Foreskin fibroblast (primary cell): ENCODE measurements at places on chromosomes 16 and 17.

DNA sequence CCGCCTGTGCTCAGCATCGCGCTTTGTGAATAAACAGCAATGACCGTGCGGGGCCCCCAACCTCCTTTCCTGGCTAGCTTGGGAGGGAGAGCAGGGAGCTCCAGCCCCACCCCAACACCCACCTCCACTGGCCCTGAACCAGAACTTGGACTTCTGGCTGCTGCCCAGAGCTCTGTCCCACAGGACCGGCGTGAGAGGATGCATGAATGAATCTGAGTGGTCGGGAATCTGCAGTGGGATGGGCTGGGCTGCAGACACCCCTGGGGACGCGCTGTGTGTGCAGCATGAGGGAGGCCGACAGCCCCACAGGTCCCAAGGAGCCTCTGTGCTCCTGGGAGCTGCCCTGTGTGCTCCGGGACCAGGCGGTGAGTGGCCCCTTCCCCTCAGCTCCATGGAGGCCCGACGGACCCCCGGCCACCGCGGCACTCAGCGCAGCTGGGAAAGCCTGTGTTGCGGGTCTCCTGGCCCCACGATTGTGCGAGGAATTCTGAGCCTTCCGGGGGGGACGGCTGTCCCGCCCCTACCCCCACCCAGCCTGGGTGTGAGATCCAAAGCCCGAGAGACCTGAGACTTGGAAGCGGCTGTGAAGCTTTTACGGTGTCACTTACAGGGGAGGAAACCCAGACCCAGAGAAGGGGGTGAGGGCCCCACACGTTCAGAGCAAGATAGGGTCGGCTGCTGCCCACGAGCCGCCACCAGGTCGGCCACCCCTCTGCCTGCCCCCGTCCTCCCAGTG lies 5.4 kb downstream of the PIEZO1 start:
- DNase-seq, result no peak

GRCh38 chr16:85235991-85236817 lies 123.9 kb upstream of the CIBAR2 start:
- DNase-seq, result no peak

- DNase-seq, result no peak
These were observed 13.0 kb downstream of the PAM16 start for GRCh38 chr16:4338125-4338582.

DNA sequence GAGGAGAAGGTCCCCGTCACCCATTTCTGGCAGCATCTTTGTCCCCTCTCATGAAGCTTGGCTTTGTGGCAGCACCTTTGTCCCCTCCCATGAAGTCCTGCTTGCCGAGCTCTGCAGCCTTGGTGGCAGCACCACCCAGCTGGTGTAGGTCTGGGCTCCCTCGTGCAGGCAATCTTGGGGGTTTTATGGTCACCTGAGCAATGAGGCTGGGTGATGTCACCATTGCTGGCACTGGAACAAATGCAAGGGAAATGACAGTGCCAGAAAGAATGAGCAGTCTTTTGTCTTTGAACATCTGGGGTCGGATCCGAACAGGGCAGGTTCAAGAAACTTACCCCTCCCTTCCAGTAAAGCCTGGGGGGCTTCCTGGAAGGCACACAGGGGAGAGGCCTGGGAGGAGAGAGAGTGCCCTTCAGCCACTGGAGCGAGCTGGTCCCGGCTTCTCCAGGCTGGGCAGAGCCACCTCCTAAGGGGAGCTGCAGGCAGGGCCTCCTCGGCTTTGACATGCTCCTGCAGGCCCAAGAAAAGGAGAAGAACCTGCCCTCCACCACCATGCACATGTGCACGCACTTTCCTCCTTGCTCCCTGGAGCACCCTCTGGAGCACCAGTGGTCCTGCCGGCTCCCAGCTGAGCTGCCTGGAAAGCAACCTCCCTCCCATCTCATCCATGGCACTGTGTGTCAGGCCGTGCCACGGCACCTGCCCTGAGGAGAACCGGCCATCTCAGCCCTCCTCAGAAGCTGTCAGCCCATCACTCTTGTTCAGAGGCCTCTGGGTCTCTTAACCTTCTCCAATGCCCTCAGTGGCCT lies 16.0 kb downstream of the BTBD17 start:
- DNase-seq, result no peak

- no peak for DNase-seq
These were observed 154.6 kb downstream of the CMIP start for GRCh38 chr16:81599034-81599744.

- no peak for DNase-seq
These were observed 371.8 kb upstream of the SALL1 start for GRCh38 chr16:51522902-51523301.

DNA sequence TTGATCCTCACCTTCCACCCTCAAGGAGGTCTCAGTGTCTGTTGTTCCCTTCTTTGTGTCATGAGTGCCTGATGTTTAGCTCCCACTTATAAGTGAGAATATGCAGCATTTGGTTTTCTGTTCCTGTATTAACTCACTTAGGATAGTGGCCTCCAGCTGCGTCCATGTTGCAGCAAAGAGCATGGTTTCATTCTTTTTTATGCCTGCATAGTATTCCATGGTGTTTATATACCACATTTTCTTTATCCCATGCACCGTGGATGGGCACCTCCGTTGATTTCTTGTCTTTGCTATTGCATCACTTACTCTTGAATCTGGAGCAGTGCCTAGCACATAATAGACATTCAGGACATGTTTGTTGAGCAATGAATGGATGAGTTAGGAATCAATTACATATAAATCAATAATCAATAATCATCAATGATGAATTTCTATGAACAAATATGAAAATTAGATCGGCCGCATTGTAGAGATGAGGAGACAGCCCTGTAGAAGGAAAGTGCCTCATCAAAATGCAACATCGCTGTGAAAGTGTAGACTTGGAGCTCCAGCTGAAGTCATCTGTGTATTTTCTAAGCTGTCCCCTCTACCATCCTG lies 129.5 kb downstream of the PRKCB start:
- DNase-seq, result no peak

GRCh38 chr17:10210151-10210574 lies 11.8 kb upstream of the GAS7 start:
- peak; percentile 5 for DNase-seq

DNA sequence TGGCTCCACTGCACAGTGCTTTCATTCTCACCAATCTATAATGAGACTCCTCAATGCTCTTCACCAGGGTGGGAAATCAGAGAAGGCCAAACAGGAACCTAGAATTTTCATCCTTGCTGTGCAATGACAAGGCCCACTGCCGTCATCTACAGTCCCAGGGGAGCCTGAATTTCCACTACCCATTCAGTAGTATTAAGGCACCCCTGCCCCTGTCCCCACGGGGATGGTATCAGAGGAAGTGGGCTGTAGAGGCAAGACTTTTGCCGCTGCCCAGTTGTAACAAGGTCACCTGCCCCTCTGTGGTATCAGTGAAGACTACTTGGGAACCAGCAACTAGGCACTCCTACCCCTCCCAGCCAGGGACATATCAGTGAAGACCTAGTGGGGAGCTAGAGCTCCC lies 104.5 kb downstream of the C16orf78 start:
- no peak for DNase-seq

DNA sequence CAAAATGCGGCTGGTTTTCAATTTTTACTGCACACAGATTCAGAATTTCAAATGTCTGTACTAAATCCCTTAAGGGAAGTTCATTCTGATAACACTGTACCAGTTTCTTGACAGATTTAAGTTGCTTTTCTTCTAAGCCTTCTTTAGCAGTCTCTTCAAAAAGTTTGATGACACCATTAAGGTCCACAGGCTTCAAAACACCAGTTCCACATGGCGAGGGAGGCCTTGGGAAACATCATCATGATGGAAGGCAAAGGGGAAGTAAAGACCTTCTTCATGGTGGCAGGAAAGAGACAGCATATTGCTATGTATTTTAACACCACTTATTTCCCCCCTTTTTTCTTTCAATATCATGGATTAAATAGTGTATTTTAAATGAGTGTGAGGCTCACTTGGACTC lies 24.5 kb downstream of the NLRC5 start:
- no peak for DNase-seq

DNA sequence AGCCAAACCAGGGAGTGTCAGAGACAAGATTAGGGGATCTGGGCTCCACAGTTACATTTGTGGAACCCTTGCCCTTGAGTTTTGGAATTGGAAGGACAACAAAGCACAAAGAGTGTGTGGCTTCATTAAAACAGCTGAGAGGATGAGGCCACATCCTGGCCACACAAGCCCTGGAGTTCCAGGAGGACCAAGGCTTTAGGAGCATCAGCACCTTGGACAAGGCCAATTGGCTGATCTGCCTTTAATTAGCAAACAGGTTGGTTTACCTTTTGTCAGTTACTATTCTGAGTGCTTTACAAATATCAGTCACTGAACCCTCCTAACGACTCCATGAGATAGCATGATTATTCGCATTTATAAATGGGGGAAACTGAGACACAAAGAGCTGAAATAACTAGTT lies 54.7 kb downstream of the SLC6A2 start:
- no peak for DNase-seq

DNA sequence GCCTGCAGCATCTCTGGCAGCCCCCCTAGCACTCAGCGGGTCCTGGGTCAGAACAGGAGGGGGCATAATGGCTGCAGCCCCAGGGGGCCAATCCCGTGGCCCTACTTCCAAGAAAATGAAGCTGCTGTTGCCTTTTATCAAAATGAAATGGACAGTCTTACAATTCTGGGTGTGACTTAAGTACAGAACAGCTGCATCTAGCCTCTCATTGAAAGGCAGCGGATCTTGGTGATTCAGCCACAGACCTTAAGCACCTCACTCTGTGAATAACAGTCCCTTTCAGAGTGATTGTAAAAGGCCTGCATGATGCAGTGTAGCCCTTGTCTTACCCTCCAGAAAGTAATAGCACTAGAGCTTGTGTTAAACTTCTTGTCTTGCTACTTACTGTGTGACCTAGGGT lies 11.5 kb upstream of the UMOD start:
- no peak for DNase-seq

DNA sequence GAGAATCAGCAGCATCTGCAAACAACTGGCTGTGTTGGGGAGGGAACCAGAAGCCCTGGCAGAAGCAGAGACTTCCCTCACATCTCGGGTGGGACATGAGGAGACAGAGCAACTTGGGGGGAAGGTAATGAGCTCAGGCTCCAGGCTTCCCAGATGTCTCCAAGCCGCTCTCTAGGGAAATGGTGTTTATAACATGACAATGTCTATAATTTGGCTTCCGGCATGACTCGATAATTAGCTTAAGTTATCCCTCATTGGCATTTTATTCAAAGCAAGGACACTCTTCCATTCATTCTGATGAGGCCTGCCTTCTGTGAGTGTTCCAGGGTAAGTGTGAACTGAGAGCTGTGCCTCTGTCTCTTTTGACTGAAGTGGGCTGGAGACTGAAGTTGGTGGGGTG lies 14.7 kb upstream of the MLLT6 start:
- no peak for DNase-seq

DNA sequence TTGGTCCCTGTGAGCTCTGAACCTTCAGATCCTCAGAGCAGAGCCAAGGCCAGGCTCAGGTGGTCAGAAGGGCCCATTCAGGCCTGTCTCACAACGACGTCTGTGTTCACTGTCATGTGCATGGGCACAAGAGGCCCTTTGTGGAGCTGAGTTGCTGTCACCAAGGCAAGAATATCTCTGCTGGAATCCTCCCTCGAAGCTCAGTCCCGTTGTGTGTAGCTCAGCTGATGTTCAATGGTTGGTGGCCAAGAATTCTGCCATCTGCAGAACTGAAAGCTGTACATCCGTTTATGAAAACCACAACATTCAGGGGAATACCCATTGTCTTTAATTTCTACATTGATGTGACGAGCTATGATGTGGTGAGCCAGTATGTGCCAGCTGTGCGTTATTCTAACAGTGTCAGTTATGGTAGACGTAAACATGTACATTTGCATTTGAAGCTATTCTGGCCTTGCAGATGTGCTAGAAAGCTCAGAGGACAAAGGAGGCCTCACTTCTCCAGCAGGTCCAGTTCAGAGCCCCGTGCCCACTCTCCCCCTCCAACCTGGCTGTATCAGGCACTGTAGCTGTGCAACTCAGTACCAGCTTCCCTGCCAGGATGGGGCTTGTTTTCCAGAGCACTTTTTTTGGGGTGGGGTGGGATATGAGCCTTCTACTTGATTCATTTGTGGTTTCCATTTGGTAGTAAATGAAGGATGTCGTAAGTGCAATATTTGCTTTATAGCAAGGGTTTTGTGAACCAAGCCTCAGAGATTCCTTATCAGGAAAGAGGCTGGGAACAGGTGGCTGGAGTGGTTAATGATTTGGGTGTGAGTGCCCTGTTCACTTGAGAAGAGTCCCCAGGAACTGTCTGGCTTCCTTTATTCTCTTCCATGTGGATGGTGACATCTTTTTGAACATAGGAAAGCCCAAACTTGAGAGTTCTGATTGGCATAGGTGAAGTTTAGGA lies 56.1 kb downstream of the B9D1 start:
- DNase-seq, result no peak

GRCh38 chr16:60091071-60091470 lies 1357.0 kb upstream of the GOT2 start:
- no peak for DNase-seq

GRCh38 chr17:80487511-80487910 lies 11.1 kb upstream of the NPTX1 start:
- no peak for DNase-seq

- no peak for DNase-seq
These were observed 3.1 kb downstream of the PLCG2 start for GRCh38 chr16:81782236-81782635.

DNA sequence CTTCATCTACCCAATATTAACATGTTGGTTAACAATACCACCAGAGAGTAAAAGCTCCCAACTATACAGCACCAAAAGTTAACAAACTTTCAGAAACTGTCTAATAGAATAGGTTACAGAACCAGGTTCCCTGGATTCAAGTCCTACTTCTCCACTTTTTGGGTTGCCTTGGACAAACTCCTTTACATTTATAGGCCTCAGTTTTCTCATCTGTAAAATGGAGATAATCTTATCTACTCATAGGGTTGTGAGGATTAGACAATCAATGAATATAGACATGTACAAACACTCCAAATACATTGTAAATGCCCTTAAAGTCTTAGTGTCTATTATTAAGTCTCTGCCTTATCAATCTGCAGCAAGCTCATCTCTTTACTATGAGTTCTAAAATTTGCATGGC lies 435.2 kb downstream of the ZFHX3 start:
- no peak for DNase-seq

GRCh38 chr17:63365366-63366240 lies 80.5 kb downstream of the CYB561 start:
- no peak for DNase-seq

- peak; percentile 98 for DNase-seq
These were observed 24.3 kb upstream of the CRISPLD2 start for GRCh38 chr16:84795329-84796053.

DNA sequence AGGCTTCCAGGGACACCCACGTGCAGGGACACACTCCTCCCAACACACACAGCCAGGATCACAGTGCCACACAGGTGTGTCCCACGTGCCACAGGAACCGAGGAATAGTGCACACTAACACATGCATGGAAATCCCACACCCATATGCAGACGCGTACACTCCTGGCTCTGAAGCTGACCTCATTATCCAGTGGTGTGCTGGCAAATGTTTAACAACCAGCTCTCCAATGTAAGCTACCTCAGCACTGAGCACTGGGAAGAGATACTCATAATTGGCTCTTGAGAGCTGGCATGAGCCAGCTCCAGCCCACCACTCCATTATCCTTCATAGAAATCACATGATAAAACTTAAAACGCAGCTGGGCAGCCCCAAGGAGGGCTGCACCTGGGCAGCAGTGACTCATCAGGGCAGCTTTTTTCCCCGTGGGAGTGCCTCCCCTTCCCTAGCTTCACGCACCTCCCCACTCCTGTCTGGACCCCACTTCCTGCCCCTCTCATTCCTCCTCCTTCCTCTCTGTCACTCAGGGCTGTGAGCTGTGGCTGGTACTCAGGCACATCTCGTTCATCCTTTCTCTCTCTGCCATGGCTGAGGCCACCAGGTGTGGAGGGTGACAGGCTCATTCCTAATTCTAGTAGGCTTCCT lies 14.9 kb upstream of the TBX21 start:
- DNase-seq, result no peak

GRCh38 chr17:65229621-65229995 lies 92.4 kb downstream of the RGS9 start:
- no peak for DNase-seq
